ENCODE measurements at places on chromosomes 12 and 14.

- no peak for DNase-seq
Measured at GRCh38 chr12:19234171-19234704, 104.7 kb downstream of the PLEKHA5 start.

GRCh38 chr12:47378222-47378582, 298.4 kb upstream of the AMIGO2 start:
- DNase-seq = no peak

DNA sequence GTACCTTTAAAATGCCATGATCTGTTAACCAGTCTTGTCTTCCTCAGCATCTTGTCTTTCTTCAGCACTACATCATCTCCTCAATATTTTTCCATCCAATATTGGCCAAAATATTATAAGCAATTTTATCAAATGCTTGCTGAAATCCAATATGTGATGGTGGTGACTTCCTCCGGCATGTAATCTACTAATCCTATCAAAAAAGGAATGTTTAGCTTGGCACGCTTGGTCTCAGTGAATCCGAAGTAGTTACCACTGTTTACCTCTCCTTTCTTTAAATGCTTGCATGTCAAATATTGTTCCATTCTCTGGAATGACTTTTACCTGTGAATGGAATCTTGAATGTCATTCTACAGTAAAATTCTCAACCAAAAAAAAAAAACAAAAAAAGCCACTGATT, 72.3 kb upstream of the EEA1 start:
- no peak for DNase-seq

GRCh38 chr14:103144085-103144484, 20.8 kb downstream of the TNFAIP2 start:
- DNase-seq = no peak

DNA sequence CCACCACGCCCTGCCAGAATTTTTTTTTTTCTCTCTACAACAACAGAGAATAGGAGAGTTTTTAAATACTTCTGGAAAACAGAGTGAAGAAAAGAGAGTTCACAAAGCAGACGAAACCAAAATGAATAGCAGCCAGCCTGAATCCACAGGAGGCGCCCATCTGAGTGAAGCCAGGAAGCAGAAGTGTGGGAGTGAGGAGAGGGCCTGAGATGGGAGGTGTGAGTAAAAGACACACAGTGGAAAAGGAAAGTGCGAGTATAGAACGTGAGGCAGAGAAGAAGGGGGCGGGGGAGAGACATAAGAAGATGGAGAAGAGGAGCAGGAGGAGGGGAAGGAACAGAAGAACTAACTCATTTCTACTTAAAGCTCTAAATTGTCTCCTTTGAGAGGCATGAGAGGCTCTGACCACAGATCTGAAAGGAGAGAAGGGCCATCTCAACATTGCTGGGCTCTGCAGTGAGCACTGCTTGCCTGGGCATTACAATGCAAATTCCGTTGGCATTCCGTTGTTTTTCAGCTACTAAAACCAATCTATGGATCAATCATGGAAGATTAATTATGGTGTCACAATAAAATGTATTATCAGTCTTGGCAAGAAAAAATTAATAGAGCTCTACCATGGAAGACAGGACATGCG, 140.1 kb upstream of the CPSF6 start:
- DNase-seq = no peak
